ENCODE measurements at places on chromosomes 1 and 21.

GRCh38 chr1:22228505-22228911 lies 85.6 kb upstream of the WNT4 start:
- peak; percentile 83 for DNase-seq

GRCh38 chr1:203519053-203519840 lies 25.3 kb downstream of the OPTC start:
- peak; percentile 85 for DNase-seq

- no peak for DNase-seq
Observed at GRCh38 chr21:45889256-45889655, 92.3 kb upstream of the COL6A1 start.

DNA sequence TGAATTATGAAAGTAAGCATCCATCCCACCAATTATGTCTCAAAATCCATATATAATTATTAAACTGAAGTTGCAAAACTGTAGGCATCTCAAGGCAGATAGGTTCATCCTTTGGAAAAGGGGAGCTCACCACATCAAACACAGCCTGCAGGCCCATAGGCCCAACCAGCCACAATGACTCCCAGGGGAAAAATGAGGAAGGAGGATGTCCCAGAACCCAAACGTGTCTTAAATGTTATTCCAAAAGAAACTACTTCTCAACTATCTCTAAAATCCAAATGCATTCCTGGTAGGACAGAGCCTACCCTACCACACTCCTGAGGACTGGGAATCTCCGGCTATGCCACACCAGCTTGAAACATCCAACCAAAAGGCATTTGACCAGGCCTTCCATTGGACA lies 12.8 kb downstream of the TIAM1 start:
- no peak for DNase-seq

DNA sequence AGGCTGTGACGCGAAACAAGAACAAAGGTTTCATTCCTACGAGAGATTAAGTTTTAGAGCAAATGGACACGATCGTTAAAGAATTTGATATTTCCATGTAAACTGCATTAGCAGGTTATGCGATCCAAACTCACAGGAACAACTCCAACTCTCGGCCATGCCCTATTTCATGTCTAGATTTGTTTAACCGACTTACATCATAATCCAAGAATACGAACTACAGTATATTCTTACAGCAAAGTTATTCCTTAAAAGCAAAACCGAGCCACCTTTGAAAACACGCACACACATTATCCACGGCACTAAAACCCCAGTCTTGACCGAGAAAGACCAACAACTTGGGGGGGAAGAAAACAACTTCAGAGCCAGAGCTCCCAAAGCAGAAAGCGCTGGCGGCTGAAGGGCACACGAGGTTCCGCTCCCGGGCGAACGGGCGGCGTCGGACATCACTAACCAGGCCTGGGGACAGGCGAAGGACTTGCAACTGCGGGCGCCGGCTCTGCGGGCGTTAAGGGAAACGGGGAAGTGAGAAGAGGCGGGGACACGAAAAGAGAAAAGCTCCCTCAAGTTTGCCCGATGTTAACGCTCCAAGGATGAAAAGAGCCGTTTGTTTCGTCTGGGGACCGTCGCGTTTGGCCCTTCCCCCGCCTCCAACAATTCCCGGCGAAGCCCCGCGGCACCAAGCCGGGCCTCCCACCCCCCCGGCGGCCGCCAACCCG lies 690 bp downstream of the B3GALNT2 start:
- no peak for DNase-seq

GRCh38 chr1:151547119-151547899 lies 7.2 kb downstream of the TUFT1 start:
- peak; percentile 58 for DNase-seq

GRCh38 chr1:6912518-6912917 lies 127.3 kb downstream of the CAMTA1 start:
- peak; percentile 57 for DNase-seq

GRCh38 chr1:65435987-65436386 lies 15.5 kb downstream of the LEPR start:
- no peak for DNase-seq

- DNase-seq: no peak
Observed at GRCh38 chr1:9529190-9529589, 10.1 kb upstream of the SLC25A33 start.

GRCh38 chr1:170521818-170522217 lies 10.1 kb upstream of the GORAB start:
- no peak for DNase-seq

GRCh38 chr1:184691719-184692324 lies 62.8 kb downstream of the EDEM3 start:
- no peak for DNase-seq

- no peak for DNase-seq
Observed at GRCh38 chr1:205760606-205761005, 10.6 kb upstream of the NUCKS1 start.

GRCh38 chr1:12130466-12131130 lies 36.2 kb upstream of the TNFRSF1B start:
- no peak for DNase-seq

- no peak for DNase-seq
Observed at GRCh38 chr1:73044241-73045036, 762.1 kb upstream of the NEGR1 start.

- no peak for DNase-seq
Observed at GRCh38 chr1:32100807-32101708, 6.8 kb upstream of the KPNA6 start.

GRCh38 chr1:237327061-237327460 lies 285.1 kb downstream of the RYR2 start:
- no peak for DNase-seq

GRCh38 chr1:84635429-84635828 lies 54.8 kb downstream of the SSX2IP start:
- DNase-seq: no peak

DNA sequence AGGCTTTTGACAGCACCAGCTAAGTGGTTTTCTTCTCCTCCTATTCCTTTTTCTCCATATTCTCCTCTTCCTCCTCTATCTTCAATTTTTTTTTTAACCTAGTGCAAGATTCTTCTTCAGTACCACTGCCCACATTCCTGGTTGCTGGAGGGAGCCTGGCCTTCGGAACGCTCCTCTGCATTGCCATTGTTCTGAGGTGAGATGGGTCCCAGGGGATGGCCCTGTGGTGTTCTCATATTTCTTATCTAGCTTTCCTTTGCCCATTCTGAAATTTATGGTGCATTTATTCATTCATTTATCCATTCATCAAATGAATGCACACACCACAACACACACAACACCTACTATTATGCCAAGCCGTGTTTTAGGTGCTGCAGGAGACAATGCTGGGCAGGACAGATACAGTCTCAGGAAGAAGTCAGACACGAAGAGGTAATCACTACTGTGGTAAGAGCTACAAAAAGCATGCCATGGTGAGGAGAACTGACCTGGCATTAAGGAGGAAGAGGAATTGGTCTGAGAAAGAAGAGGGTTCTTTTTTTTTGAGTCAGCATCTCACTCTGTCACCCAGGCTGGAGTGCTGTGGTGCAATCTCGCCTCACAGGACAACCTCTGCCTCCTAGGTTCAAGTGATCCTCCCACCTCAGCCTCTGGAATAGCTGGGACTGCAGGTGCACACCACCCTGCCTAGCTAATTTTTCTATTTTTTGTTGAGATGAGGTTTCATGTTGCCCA lies 47.5 kb upstream of the TDRD10 start:
- DNase-seq: no peak

GRCh38 chr1:230142608-230143210 lies 75.7 kb downstream of the GALNT2 start:
- no peak for DNase-seq

- no peak for DNase-seq
Observed at GRCh38 chr1:3814065-3814464, 17.8 kb upstream of the LRRC47 start.

DNA sequence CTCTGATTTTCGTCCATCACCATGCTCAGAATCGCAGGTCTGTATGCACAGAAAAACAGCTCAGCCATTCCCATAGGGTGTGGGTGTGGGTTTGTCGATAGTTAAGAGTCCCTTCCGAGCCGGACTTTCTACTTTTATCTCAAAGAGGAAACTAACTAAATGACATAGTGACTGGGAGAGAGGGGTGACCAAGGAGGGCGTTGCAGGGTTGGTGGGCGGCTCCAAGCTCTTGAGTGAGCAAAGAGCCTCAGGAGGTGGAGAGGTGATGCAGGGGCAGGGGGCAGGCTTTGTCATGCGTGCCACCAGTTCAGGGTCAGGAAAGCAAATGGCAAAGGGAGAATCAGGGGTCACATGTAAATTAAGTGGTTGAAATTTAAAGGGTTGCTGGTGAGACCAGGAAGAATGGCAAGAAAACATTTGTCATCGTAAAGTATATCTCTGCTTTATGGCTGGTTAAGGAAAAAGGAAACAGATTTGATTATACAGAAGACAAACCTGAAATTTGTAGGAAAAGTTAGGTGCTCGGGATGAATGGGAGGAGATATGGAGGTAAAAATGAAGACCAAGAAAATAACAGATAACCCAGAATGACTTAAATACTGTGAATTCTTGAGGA lies 249.0 kb downstream of the SETD4 start:
- peak; percentile 20 for DNase-seq

DNA sequence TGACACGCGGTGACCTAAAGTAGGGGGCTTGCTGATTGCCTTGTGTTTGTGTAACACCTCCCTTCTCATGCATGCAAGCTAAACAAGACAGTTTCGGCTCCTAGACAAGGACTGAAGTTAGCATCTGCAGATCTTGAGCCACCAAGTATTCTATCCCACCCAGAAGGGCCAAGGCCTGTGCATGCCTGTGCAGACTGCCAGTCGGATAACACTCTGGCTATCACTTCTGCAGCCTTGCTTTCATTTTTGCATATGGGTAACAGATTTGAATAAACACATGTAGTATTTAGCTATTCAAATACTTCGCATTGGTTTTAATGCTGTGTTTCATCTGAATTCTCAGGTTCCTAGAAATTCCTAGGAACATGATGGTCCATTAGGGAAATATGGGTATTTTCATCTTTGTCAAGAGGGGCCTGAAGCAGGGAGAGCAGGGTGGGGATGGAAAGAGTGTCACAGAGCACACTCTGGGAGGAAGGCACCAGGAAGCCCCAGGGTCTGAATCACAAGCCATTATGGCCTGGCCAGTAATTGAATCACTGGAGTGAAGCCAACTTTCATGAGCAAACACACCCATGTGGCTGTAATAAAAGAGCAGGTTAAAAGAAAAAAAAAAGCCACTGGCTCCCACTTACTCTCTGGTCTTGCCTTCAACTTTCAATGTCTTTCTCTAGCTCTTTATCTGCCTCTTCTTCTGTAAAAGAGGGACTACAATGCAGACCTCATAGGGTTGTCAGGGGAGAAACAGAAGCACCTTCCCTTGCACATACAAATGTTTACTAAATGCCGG lies 28.3 kb downstream of the GADD45A start:
- DNase-seq: no peak

DNA sequence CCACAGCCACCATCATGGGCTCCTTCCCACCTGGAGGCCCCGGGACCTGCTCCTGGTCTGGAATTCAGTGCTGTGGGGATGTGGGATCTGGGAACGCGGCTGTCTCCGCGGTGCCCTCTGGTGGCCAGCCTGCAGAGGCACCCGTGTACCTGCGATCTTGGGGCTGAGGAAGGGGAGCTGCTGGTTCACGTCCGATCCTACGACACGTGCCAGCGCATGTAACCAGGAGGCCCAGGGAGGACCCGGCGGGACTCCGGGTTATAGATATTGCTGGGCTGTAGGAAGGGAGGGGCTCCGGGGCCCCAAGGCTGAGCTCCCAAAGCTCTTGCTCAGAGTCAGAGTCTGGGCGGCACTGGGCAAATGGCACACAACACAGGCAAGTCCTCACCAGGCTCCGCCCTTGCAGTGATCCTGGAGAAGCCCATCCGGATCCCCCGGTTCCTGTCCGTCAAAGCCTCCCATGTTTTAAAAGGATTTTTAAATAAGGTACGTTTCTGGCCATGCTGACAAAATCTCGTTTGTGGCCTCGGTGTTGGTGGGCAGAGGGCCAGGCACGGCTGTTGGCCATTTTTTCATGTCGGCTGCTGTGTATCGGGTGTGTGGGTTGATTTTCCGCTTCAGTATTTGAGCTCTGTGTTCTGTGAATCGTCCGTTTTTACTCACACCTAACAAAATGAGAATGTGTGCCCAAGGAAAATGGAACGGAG lies 20.1 kb downstream of the FAAP20 start:
- DNase-seq: peak; percentile 99

GRCh38 chr1:104720741-104721140 lies 971.0 kb downstream of the AMY1C start:
- DNase-seq: no peak

DNA sequence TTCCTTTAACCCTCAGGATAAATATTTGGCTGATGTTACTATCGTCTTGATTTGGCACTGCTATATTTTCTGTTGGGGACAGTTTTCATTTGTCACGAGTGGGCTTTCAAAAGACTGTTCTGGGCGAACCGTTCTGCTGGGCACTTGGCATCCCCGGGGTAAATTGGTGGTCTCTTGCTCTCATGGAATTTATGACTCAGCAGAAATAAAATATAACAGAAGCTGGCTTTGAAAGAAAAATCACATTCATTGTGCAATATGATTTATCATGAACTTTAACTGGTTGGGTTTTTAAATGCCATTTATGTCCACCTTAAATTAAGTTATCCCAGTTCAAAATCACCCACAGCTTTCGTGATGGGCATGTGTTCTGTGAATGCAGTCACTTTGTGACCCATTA lies 147.3 kb downstream of the KAZN start:
- DNase-seq: no peak

DNA sequence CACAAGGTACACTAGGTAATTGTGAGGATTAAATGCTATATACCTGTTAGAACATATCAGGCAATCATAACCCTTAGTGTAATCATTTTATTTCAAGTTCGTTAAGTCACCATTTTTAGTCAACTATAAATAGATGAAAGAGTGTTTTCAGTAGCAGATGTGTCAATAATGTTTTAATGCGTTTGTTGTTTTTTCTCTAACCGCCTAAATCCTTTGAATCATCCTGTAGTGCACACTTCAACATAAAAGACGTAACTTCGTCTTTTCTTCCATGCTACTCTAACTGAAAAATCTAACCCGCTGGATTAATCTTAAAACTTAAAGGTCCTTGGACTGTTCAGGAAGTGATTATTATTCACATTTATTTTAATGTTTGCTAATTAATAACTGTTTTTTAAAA lies 7.2 kb upstream of the LBR start:
- DNase-seq: no peak

DNA sequence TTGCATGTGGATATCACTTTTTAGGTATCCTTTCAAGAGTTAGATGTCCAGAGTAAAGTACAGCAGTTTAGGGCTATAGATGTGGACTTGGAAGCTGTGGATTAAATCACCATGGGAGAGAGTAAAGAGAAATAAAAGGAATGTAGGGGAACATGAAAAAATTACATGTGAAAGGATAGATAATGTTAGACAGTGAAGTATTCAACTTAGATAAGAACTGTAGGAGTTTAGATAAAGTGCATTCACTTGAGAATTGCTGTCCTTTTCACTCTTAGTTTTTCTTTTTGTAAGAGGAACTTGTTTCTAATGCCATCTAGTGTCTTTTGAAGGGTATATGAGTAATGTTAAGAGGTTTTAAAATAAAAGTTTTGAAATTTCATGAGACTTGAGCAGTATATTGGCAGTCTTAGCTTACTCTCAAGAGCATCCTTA lies 40.1 kb downstream of the MAST2 start:
- DNase-seq: no peak
